ENCODE measurements at places on chromosomes 16 and 17.

- no peak for DNase-seq
These were observed 18.3 kb downstream of the CBX4 start for GRCh38 chr17:79820959-79821330.

GRCh38 chr17:36929851-36930582, 7.3 kb upstream of the LHX1 start:
- no peak for DNase-seq

- DNase-seq: peak; percentile 61
These were observed at the start of gene HAS3 for GRCh38 chr16:69105501-69106361. Gene HAS3, plus strand, starts transcription at chr16:69105653. Its CDS starts 3,743 bp downstream, at chr16:69109396.

GRCh38 chr16:2004795-2005517, 4.7 kb downstream of the ZNF598 start:
- no peak for DNase-seq

DNA sequence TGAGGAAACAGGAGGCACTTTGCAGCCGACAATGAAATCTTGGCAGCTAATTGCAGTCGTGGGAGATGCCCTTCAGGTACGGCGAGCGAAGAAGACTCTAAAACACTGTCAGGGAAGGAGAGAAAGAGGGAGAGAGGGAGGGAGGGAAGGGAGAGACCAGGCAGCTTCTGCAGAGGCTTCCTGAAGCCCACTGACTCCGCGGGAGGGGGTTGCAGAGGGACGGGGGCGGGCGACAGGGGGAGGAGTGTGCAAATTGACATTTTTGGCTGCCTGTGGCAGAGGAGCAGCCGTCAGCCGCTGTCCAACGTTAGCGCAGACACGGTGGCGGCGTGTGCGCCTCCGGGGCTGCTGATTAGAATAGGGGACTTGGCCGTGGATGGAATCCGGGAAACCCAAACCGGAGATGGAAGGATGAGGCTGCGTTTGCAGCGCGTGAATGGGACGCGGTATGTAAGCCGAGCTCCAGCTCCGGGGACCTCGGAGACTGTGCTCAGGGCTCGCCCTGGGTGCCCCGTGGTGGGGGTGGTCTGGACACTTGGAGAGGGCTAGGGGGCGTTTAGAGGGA, 849.1 kb upstream of the RBFOX1 start:
- no peak for DNase-seq

- no peak for DNase-seq
These were observed at the start of gene GFAP for GRCh38 chr17:44915321-44915726. Gene GFAP, minus strand, starts transcription at chr17:44915500. Its CDS starts 14 bp downstream, at chr17:44915486.

DNA sequence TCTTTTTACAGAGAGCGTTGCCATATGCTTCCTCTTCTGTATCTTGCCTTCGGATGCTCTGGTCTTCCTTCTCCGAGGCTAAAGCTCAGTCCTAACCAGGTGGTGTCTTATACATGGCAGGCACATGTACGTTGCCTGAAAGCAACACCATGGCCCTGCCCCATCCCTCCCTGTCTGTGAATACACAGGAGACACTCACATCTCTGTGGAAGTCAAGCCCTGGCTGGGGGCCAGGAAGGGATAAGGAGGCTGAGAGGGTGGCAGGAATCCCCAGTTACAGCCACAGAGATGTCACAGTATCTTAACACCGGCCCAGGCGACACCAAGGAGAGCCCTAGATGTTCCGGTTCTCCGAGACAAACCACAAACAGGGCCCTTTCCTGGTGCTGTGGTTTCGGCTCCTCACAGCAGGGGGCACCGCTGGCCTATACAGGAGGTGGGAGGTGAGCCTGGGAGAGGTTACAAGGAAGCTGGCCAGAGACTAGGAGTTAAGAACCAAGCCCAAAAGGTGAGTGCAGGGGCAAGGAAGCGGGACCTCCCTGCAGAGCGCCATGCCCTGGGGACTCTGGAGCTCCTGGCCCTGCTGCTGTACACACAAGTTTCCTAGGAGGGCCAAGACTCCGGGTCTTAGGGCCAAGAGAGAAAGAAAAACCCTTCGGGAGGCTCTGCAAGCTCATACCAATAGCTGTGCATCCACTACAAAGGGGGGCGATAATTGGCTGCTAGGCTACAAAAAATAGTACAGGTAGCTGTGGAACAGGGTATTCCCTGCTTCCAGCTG, 41.7 kb downstream of the SRL start:
- peak; percentile 65 for DNase-seq

GRCh38 chr17:72852277-72852938, 240.1 kb downstream of the SLC39A11 start:
- DNase-seq: peak; percentile 9

GRCh38 chr16:86118467-86119307, 219.7 kb downstream of the IRF8 start:
- DNase-seq: no peak

DNA sequence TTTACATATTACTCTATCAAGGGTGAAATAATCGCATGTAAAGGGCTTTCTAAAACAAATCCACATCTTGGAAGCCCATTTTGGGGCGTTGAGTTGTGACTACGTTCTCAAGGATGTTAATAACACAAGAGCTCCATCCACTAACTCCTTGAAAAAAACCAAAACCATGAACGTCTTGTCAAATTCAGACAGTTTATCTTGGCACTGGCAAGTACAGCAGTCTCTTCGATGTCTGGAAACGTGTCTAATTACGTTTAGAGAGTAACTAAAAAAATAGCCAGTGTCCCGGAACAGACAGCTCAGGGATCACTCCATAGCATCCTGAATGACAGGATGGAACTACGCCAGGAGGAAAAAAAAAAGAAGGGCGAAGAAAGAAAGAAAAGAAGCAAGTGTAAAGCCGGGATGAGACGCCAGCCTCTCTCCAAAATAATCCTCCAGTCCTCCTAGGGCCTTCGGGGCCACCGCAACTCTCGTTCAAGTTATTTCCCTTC, 954 bp downstream of the MYO1D start:
- peak; percentile 43 for DNase-seq

GRCh38 chr17:404703-405102, 52.1 kb upstream of the RPH3AL start:
- no peak for DNase-seq

- DNase-seq: no peak
These were observed 8.1 kb upstream of the TBX4 start for GRCh38 chr17:61444075-61444474.

- DNase-seq: no peak
These were observed 111.5 kb upstream of the MPHOSPH6 start for GRCh38 chr16:82281544-82281943.

DNA sequence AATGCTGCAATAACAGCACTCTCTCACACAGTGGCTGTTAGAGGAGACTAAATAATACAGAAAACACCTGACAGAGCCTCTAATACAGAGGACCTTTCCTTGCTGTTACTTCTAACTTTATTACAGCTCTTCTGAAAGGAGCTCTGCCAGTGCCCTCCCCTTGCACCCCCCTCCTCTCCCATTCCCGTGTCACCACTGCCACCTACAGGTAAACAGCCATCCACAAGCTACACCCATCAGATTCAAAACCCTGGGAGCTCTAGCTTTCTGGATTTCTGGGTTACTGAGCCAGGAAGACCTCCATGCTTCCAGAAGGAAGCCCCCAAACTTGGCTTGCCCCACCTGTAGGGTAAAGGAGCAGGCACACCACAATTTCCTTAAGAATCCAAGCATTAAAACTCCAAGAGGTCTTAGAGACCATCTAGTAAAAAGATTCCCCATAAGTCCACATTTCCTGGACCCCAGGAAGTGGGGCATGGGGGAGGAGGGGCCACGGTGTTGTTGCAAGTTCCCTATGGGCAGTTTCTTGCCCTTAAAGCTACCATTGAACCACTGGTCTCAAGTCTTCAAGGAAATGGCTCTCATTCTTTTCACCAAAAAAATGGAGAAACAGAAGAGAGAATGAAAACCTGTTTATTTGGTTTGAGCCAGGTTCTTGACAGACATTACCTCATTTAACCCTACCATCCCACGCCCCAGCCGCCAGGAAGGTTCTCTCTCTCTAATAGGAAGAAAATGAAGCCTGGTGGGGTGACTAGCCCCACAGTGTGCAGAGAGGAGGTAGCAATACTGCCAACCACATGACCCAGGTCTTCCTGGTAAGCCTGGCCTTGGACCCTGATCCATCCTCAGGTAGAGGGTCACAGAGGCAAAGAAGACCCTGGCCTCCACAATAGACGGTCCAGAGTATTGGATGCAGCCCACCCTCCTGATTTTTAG, 52.8 kb downstream of the TOM1L2 start:
- peak; percentile 79 for DNase-seq

DNA sequence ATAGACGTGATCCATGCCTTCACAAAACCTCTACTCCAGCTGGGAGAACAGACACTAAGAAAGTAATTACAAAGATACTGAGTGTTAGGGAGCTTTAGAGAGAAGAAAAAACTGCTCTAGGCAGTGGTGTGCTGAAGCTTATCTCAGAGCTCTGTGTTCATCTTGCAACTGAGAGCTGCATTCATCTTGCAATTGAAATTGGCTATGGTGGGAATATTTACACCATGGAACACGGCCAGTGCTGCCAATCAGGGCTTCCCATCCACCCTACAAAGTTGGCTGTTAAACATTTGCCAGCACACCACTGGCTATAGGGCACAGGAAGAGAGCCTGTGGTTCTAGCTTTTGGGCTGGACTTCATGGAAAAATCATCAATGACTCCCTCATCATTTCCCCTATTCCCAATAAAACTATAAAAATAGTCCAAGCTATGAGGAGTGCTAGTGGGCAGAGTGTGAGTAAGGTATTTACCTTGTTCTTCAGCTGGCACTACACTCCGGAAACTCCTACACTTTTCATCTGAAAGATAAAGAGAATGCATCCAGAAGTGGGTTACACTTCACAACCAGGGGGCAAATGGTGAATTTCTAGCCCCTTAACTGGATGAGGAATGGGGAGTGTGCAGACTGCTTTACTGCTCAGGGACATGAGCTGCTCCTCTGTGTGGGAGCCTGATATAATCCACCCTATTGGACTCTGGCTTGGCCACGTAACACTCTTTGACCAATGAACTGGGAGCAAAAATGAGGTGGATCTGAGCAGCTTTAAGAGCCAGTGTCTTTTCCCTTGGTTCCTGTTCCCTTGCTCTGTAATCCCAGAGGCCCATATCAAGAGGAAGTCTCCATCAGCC, 11.6 kb downstream of the GSG1L2 start:
- no peak for DNase-seq

- DNase-seq: peak; percentile 42
These were observed 1.0 kb upstream of the CCNF start for GRCh38 chr16:2428051-2428783.

- peak; percentile 81 for DNase-seq
These were observed 312.2 kb upstream of the GOT2 start for GRCh38 chr16:59046335-59046734.

GRCh38 chr17:17748604-17749003, 67.3 kb downstream of the RAI1 start:
- no peak for DNase-seq

- peak; percentile 36 for DNase-seq
These were observed 1.0 kb downstream of the LMF1 start for GRCh38 chr16:969508-970385.

- DNase-seq: no peak
These were observed 90.6 kb downstream of the USP22 start for GRCh38 chr17:20952183-20952582.

DNA sequence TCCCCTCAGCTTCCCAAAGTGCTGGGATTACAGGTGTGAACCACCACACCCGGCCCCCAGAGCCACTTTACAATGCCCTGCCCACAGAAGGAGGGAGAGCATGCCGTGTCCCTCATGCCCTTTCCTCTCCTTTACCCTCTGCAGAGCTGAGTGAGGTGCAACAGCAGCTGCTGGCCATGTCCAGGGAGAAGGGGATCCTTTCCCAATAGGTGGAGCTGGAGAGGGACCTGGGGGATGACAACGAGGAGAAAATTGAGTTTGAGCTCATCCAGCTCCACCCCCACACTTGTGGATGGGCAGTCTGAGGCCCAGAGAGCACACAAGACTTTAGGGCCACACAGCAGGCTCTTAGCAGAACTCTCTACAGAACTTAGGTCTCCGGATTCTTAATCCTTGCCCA, 7.9 kb upstream of the GSDMA start:
- no peak for DNase-seq

DNA sequence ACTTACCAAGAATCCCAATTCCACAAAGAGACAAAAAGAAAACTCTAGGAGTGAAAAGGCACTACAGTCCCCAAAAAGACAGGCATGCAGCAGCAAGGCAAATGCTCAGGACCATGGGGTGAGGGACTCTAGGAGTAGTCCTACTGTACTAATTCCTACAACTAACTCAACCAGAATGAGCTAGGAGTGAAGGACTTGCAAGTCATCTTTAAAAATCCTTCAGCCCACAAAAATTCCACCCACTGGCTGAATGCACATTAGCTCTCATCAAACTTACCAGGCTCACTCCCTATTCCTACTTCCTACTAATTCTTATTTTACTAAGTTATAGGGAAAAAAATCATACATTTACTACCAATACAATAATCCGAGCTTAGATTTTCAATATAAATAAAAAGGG, 141.7 kb upstream of the C17orf78 start:
- DNase-seq: no peak

- no peak for DNase-seq
These were observed 56.7 kb downstream of the GRB7 start for GRCh38 chr17:39794249-39794970.

GRCh38 chr16:3637371-3637923, 17.0 kb upstream of the DNASE1 start:
- peak; percentile 30 for DNase-seq

DNA sequence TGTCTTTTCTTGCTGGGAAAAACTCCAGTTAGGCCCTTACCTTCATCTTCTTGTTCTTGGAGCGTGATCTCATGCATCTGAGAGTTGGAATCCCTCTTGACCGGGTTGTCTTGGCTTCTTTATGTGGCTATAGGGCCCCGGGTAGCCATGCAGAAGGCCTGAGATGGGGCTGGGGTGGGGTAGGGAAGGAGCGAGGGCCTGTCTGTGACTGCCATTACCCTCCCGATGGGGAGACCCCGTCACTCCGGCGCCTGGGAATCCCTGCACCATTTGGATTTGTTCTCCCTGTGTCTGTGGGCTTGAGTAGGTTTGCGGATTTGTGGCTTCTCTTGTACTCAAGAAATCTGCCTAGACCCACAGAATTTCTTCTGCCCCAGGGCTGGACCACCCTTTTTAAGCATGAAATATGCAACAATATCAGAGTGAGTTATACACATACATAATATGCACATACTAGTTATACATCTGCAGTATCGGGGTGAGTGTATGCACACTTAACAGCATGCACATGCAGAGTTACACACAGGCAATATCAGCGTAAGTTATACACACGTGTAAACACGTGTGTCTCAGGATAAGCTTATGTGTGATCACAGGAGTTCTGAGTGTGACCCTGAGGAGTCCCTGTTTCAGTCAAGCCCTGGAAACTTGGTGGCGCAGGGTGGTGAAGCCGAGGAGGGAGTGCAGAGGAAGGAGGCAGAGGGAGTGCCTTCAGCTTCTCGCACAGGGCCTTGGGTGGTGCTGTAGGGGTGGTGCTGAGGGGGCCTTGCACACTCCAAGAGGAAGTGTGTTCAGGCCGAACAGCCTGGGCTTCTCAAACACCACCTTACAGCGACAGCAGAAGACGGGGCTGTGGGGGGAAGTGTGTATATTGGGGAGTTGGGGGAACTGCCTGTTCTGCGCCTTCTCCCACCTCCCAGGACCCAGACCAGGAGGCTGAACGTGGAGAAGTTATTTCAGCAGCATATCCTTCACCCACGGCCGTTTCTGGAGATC, 18.5 kb downstream of the CCDC42 start:
- no peak for DNase-seq

- no peak for DNase-seq
These were observed 5.8 kb downstream of the RPAIN start for GRCh38 chr17:5425826-5426225.
